ENCODE measurements at places on chromosomes 11 and 22.
A peak's percentile ranks its signal among the peaks of the same experiment; 100 is the strongest.

DNA sequence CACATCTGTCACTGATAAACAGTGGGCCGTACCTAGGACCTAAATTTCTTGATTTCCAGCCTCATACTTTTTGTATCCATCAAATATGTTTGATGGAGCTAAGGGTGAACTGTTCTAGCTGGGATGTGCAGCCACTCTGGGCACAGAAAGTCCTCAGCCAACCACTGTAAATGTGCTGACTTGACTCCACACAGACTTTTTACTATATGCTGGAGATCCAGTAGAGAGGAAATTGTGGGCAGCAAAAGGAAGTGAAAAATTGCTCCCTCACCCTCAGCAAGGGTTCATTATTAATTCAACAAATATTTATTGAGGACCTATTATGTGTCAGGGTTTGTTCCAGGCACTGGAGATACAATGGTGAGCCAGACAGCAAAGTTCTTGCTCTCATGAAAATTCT is 54.2 kb upstream of the AMPD3 start:
- DNase-seq, result no peak

DNA sequence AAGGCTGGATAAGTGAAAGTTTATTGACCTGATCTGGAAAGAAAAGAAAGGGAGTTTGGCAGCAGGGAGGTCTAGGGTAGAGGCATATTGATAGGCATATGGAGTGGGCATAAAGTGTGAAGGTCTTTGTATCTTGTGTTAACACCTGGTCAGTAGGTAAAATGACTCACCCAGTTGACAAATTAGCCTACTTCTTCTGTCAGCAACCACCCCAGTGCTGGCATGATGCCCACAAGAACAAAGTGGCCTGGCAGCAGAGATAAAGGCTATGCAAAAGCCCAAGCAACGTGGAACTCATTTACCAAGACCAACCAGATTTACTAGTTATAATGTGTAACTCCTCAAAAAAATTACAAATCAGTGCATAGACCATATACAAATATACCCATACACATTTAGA is 4.9 kb downstream of the OR10A3 start:
- DNase-seq, result no peak

GRCh38 chr11:32466279-32466915 is 31.1 kb upstream of the WT1 start:
- DNase-seq, result no peak

DNA sequence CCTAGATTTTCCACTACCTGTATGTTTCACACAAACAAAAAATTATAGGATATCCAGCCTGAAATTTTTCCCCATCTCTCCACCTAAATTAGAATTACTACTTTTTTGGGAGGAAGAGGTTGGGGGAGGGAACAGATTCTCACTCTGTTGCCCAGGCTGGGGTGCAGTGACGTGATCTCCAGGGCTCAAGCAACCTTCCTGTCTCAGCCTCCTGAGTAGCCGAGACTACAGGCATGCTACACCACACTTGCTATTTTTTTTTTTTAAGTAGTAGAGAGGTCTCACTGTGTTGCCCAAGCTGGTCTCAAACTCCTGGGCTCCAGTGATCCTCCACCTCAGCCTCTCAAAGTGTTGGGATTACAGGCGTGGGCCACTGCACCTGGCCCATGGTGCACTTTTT is 9.5 kb downstream of the JAML start:
- no peak for DNase-seq

GRCh38 chr11:134978388-134979088 is 566.5 kb upstream of the B3GAT1 start:
- no peak for DNase-seq

GRCh38 chr11:33179348-33179803 is 18.1 kb upstream of the CSTF3 start:
- peak; percentile 82 for DNase-seq

GRCh38 chr11:64241241-64241490 is 271 bp downstream of the FKBP2 start:
- DNase-seq, result no peak

DNA sequence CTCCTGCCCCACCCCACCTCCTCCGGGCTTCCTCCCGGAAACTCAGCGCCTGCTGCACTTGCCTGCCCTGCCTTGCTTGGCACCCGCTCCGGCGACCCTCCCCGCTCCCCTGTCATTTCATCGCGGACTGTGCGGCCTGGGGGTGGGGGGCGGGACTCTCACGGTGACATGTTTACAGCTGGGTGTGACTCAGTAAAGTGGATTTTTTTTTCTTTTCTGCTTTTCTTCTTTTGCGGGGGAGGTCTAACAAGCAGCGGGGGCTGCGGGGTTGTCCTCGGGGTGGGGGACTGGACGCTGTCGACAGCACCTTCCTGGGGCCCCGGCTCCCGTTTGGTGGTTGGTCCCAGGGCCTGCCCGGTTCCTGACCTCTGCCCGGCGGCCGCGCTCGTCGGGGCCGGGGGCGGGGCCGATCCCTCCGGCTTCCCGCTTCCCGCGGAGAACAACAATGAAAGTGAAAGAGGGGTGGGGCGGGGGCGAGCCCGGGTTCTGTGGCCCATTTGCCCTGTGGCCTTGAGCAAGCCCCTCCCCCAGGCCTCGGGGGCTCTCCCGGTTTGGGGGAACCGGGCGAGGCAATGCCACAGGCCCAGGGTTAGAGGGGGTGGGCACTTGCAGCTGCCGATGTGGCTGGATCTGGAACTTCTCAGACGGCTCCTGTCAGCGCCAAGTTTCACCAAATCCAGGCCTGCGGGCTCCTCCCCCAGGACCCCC is 975 bp upstream of the MDK start:
- DNase-seq, result no peak

- no peak for DNase-seq
These were observed 19.4 kb downstream of the TEAD1 start for GRCh38 chr11:12693479-12694182.

- no peak for DNase-seq
These were observed 74.4 kb upstream of the GUCY1A2 start for GRCh38 chr11:107092667-107093066.

- DNase-seq, result no peak
These were observed 7.1 kb downstream of the VSIG10L2 start for GRCh38 chr11:125952973-125953372.

- DNase-seq, result no peak
These were observed 9.0 kb upstream of the JAML start for GRCh38 chr11:118233850-118234249.

DNA sequence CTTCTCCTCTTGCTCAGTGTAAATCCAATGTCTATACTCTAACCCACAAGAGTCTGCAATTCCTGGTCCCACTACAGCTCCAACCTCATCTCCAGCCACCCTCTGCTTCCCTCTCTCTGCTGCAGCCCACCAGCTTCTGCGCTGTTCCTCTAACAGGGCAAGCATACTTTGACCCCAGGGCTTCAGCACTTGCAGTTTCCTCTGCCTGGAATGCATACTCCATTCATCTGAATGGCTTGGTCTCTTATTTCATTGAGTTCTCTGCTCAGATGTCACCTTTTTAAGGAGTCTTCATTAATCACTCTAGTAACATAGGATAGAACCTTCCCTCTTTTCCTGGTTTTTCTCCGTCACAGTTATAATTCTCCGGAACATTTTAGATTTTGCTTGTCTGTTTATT is 141.6 kb downstream of the BUD13 start:
- no peak for DNase-seq
